ENCODE measurements at places on chromosomes 11 and 22.

DNA sequence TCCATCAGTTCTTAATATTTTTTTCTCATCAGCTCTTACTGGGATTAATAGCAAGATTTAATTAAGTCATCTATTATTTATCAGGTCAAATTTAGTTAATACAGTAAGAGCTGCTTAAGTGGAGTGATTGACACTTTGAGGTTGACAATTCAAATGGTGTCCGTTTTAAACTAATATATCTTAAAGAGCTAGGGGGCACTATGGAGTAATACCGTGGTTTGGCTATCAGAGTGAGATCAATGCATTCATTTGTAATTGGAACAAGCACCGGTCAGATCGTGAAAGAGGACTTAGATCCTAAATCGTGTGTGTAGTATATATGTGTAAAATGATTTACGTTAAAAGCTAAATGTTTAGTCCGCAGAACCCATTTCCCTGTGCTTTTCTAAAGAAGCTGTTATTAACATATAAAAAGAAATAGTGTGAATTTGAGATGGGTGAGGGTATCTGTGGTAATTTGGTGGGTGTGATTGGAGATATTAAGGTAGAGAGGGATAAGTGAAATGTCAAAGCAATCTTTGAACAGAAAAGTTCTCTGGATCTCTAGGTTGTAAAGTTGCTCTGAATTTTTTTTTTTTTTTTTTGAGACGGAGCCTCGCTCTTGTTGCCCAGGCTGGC lies 2.3 kb downstream of the SIK2 start:
- no peak for DNase-seq

GRCh38 chr11:94308024-94308423 lies 3.6 kb downstream of the IZUMO1R start:
- DNase-seq = no peak

- DNase-seq = no peak
Measured at GRCh38 chr22:34414467-34415440, 494.5 kb upstream of the LARGE1 start.

GRCh38 chr11:6615882-6616585 lies 3.2 kb downstream of the TPP1 start:
- no peak for DNase-seq

DNA sequence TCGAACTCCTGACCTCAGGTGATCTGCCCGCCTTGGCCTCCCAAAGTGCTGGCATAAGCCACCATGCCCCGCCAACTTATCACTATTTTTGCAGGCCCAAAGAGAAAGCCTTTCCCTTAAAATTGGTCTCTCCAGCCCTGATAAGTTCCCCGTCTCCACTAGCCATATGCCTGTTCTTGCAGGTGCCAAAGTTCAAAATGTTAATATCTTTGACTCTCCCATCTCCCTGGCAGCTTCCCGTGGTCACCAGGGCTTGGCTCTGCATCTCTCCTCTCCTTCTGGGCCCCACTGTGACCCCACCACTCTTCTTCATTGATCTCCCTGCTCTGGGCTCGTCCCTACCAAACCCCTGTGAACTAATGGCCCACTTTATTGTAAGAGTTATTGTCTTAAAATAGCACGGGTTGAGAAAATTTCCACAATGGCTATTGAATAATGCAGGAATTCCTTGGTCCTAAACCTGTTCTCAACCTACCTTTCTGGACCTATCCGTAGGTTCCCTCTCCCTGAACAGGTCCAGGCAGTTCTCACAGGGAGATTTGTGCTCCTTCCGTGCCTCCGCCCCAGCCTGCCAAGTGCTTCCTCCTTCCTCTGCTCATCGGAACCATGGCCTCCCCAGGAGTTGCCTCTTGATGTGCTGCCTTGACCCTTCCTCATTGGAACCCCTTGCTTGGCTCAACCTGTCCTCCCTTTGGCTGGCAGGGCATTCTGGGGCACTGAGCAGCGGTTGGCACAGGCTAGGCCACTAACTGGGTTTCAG lies 147.5 kb downstream of the DSCAML1 start:
- no peak for DNase-seq

DNA sequence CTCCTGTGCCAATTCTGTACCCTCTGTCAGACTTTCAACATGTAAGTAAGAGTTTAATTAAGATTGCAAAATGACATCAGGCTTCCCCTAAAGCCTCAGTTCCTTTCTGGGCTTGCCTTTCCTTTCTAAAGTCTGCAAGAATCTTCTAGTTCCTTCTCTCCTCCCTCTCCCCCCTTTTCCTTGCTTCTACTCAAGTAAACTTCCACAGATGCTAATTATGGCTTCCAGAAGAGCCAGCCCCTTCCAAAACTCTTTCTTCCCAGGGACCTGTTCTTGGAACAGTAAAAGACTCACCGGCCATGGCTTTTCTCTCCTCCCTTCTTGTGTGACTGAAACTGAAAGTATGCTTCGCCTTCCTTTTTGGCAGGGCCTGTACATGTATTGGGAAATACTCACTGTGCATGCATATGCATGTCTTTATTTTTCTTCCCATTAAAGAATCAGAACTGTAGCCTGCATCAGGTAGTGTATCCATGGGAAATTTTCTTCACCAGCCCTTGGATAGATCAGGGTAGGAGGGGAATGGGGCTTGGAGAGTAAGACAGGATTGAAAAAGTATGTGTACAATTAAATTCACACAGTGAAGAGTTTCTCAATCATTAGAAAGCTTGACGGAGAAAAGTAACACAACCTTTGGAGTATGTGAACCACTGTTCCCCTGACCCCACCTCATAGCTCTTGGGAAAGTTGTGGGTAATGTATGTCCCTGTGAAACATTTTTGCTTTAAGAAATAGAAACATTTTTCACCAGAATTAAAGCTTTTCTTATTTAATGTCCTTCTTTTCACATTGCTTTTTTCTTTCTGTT lies at the start of gene CASP1:
Gene CASP1 (minus strand): TSS at position 332 of the 808 bp plus-strand sequence. CDS start 31 bp downstream, at position 301.
- peak; percentile 25 for DNase-seq

- DNase-seq = no peak
Measured at GRCh38 chr22:32536352-32536751, 61.7 kb downstream of the FBXO7 start.

DNA sequence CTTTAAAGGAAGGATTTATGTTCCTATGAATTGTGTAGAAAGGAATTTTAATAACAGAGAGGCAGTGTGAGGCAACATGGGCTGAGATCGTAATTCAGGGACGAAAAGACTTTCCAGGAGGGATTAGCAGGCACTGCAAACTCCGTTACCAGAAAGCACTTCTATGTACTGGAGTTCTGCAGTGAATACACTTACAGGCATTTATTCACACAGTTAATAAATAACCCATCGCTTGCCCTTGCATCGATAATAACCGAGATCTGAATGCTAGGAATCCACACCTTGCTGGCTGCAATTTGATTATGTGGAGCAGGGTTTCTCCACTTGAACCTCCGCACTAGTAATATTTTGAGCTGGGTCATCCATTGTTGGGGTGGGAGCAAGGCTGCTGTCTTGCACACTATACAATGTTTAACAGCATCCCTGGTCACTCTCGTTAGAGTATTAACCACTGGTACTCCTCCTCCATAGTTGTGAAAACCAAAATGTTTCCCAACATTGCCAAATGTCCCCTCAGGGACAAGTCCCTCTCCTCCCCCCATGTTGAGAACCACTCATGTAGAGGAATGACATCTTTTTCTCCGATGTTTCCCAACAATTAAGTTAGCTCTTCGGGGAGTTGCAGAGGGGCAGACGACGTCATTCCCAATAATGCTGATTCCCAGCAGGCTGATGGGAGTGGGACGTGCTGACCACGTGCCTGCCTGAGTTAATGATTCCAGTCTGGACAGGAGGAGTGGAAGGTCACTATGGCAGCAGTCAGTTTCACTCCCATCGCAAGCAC lies 99.5 kb downstream of the SNX19 start:
- no peak for DNase-seq

GRCh38 chr11:123429913-123430720 lies at the start of gene GRAMD1B:
Gene GRAMD1B (plus strand): TSS chr11:123430269. CDS start chr11:123430793, 524 bp downstream.
- DNase-seq = peak; percentile 79

GRCh38 chr11:41267451-41267850 lies 192.0 kb downstream of the LRRC4C start:
- no peak for DNase-seq

DNA sequence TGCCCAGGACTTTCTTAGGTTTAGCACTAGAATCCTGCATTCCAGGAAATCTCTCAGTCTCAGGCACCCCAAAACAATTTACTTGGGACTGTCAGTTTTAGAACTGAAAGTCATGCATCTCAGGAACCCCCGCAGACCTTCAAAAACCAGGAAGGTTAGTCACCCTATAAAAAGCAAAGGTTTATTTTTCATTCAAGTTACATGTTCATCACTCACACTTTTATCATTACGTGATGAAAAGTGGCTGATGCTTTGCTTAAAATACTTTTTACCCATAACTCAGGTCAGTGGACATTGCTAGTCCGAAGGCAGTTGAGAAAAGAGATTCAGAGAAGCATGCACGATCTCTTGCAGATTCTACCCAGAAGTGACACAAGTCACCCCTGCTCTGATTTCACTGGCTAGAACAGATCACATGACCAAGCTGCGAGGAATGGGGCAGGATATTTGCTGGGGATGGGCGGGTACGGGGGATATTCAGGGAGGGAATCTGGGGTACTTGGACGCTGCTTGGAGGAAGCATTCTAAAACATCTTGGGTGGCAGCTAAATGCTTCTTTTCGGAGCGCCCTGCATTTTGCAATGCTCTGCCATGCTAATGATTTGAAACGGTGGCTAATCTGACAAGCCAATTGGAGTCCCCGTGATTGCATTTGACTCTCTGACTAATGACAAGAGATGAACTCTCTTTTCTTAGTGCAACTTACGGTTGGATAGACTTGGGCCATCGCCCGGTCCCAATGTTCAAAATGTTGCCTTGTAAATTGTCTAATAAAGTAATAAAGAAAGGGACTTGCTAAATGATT lies 110.2 kb downstream of the MIAT start:
- no peak for DNase-seq

DNA sequence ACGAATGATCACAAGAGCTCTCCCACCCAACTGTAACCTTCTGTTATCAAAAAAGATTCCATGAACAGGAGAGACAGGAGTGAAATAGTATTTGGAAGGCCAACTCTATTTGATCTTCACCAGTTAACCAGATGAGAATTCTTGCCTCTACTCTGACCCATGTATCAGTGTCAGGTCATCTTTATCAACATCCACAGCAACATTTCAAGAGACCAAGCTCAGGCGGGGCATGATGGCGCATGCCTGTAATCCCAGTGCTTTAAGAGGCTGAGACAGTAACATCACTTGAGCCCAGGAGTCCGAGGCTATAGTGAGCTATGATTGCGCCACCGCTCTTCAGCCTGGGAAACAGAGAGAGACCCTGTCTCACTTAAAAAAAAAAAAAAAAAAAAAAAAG lies 62.3 kb downstream of the GAB2 start:
- DNase-seq = no peak

DNA sequence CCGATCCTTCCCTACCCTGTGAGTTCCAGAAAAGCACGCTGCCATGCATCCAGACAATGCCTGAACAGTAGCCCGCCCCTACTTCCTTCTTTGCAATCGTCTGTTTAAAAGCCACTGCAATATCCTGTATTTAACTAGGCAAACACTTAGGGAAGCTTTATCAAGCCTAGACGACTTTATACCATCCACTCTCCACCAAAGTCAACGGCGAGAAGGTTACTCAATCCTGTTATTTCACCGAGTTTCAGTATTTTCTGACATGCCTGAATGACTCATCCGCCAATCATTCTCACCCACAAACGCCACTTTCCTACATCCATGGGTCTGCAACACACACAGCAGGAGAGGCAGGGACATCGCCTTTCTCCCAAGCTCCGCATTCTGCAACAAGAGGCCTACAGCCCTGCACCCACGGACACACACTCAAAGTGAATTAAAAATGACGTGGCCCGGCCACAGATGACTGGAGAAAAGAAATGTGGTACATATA lies 9.3 kb downstream of the CELSR1 start:
- no peak for DNase-seq

DNA sequence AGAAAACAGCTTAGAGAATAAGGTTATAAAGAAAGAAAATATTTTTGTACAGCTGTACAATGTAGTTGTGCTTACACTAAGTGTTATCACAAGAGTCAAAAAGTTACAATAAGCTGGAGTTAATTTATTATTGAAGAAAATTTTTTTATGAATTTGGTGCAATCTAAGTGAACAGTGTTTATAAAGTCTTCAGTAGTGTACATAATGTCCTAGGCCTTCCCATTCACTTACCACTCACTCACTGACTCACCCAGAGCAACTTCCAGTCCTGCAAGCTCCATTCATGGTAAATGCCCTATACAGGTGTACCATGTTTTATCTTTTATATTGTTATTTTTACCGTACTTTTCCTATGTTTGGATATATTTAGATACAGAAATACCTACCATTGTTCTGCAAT lies 34.7 kb downstream of the GDPD4 start:
- no peak for DNase-seq

DNA sequence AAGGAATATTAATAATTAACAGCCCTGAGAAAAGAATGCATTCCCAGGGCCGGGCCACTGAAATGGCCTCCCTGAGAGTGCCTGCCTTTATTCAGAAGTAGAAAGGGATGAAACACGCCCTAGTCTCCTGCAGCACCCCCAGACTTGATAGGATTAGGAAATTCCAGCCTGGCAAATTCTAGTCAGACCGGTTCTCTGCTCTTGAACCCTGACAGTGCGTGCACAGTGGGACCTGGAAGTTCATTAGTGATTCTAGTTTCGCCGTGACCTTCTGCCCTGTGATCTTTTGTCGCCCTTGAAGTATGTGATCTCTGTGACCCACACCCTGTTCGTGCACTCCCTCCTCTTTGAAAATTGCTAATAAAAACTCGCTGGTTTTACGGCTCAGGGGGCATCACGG lies 2.1 kb upstream of the GSTP1 start:
- no peak for DNase-seq

All from activated naive CD4-positive, alpha-beta T cell treated with Interleukin-2 at 50 U/mL for 16 hours (primary cell).